ENCODE measurements at places on chromosomes 7 and 10.

DNA sequence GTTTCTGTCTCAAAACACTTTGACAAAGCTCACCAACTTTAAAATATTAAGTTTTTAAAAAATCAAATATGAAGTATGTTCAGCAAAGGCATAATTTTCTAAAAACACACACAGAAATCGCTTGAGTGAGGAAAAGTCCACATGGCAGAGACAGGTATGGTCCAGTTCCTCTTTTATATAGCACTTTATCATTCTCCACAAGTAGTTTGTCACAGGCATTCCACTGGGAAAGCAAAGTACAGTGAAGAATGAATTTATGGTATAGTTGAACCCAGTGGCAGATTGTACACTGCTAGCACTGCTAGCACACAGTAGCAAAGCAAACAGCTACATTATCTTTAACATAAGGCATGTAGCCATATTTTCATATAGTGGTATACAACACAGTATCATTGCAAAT, 102.3 kb downstream of the HECTD2 start:
- DNase-seq: no peak

DNA sequence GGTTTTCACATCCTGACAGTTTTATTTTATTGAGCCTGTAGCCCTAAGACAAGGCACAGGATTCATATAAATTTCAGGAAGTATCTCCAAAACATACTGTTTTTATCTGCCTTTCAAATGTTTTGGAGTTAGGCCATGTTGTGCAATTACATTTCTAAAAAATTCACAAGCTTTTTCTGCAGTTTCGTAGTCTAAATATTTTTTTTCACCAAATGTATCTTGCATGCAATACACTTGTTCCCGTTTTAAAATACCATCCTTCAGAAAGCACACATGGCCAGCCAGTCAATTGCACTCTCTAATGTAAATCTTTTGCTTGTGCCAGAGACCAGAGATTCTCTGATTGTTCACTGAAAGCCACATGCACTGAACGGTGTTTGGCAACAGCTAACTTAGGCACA, 161.5 kb upstream of the PRKCQ start:
- DNase-seq: no peak

DNA sequence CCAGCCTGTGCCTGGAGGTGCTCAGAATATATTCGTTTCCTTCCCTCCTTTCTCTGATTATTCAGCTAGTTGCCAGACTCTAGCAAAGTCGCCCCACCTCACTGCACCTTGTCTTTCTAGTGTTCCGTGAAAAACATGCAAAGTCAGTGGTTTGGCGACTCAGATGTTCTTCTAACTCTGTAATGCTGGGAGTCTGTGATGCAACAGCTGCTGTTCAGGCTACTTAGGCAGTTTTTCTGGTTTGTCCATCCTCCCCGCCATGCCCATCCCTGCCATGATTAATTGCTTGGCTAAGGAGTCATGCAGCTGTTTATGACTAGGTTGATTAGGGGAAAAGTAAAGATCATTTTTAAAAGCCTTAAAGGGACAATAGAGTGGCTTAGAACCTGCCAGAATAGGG, 99.4 kb downstream of the MTPN start:
- peak; percentile 57 for DNase-seq

- DNase-seq: peak; percentile 82
Observed at GRCh38 chr7:120996333-120996987, 7.9 kb downstream of the CPED1 start.

DNA sequence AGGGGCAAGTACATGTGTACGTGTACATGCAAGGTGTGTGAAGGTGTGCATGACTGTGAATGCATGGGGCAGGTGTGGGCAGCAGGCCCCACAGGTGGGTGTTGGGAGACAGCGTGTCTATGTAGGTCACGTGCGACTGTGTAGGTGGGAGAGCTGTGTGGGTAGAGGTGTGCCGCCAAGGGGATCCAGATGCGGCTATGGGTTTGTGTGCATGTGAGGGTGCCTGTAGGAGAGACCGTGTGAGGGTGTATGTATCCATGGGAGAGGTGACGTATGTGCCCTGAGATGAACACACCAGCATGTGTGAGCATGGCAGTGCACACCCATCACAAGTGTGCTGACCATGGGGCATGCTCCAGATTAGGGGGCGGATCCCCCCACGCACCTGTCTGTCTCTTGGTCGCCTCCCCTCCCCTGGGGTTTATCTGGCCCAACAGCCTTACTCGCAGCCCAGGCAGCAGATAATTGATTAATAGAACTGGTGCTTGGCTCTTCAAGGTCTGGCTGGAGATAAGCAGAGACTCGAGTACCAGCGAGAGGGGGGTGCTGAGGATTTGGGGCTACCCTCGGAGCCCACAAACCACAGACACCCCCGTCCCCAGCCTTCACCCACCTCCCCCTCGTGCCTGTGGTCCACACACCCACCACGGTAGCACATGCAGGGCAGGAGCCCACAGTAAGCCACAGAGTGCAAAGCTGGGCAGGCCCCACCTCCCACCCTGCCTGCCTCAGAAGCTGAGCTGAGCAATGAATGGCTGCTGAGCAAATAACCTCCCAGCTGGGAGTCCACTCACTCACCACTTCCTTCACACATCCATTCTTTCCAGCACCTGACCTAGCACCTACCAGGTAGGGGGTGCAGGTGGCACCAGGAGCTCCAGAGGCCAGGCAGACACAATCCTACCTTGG, 41.4 kb upstream of the ZMIZ1 start:
- no peak for DNase-seq

GRCh38 chr10:29301359-29301910, 12.6 kb downstream of the LYZL1 start:
- DNase-seq: no peak

- no peak for DNase-seq
Observed at GRCh38 chr7:83486957-83487356, 162.0 kb downstream of the SEMA3E start.

GRCh38 chr10:90197766-90198165, 496.4 kb downstream of the KIF20B start:
- DNase-seq: peak; percentile 38

DNA sequence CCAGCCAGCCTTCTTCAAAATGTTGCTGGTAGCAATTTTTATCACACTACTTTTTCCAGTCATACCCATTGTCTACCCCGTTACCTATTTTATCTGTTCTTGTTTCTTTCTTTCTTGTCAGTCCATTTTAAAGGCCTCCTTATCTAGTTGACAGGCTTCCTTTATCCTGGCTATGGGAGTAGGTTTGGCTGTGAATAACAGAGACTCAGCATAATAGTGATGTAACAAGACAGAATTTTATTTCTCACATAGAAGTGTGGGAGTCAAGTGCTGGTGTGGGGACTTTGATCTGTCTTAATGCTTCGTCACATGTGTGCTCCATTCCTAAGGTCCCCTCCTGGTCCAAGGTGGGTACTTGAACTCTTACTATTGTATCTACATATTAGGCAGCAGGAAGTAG, 283.6 kb downstream of the EXOC4 start:
- DNase-seq: no peak

DNA sequence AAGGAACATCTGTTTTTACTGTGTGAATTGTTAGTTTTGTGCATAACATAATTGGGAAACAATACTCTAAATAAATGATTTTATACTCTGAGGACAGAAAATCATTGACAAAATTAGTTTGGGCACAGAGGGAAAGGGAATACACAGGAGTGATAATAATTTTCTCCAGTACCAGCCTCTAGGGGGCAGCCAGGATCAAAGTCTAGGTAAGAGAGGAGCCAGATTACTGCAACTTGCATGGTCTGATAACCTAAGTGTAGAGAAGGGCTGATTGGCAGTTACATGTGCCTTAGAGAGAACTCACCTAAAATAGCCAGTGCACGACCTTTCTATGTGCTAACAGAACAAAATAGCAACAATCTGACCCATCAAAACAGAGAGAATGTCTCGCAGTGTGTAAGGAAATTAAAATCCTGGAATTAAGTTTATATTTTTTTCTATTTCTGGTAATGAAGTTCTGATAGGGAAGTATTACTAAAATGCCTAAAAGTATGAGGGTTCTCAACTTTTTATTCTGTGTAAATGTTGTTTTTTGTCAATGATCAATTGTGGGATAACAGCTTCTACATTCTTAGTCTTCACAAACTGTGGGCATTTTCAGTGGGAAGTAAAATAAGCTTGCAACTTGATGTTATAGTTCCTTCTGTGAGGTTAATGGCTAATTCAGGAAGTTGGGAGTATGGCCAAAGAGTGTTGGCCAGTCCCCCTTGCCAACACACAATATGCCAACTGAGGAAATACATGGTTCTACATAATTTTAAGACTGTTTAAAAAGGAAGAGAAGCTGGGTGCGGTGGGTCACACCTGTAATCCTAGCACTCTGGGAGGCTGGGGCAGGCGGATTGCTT, 66.4 kb downstream of the EXOC6 start:
- DNase-seq: peak; percentile 27

- DNase-seq: no peak
Observed at GRCh38 chr10:46092524-46093081, 46.5 kb upstream of the MSMB start.

DNA sequence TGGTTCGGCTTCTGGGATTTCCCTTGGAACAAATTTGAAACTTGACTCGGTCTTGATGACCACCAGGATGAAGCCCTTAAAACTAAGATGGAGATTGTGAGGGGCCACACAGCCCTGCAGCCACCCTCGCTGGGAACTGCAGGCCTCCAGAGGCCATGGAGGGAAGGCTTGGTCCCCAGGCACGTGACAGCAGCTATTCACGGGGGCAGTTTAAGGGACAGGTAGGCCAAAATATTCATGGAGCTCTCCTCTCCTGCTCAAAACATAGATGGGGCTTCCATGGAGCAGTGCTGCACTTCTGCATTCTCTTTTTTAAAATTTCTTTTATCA, 137.0 kb downstream of the ADCY1 start:
- DNase-seq: no peak

DNA sequence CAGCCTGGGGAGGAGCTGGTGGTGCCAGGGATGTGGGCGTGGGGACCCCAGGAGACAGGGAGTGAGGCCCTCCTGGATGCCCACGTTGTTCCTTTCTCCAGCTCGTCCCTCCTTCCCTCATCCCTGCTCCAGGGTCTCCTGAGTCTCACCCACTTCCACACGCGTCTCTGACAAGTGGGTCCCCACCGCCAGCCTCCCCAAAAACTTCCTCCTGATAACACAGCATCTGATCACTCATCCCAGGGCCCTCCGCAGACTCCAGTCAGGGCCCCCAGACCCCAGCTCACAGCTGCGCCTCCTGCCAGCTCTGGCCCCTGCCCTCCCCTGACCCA, 60.6 kb upstream of the INPP5A start:
- no peak for DNase-seq
